Esophagus squamous epithelium (tissue), 5 donors: ENCODE measurements at places on chromosomes 1 and 21.

GRCh38 chr21:33914188-33914587, 1.4 kb downstream of the ATP5PO start:
- DNase-seq = no peak

DNA sequence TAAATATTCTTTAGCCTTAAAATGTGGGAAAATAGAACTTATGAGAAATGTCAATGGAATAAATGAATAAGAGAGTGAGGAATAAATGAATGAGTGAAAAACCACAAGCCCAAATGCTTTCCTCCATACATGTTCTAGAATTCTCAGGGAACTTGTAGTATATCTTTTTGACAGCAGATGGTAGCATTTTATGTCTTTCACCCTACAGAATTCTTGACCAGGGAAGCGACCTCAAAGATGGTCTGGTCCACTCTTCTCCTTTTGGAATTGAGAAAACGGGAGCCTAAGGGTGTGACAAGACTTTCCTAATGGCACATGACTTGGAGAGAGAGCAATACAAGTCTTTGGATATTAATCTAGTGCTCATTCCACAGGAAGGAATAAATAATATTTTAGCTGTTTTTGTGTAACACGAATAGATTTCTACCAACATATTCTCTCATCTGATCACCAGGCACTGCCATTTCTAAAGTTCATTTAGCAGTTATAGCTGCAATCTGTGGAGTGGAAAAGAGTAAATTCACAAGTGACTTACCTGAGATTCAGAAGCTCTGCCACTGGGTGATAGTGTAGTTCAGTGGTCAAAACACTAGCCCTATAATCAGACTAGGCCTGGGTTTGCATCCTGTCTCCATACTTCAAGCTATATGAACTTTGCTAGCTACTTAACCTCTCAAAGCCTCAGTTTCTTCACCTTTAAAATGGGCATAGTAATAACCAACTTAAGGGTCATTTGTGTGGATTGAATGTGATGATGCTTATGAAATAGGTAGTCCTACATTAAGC, 15.0 kb upstream of the F5 start:
- no peak for DNase-seq

DNA sequence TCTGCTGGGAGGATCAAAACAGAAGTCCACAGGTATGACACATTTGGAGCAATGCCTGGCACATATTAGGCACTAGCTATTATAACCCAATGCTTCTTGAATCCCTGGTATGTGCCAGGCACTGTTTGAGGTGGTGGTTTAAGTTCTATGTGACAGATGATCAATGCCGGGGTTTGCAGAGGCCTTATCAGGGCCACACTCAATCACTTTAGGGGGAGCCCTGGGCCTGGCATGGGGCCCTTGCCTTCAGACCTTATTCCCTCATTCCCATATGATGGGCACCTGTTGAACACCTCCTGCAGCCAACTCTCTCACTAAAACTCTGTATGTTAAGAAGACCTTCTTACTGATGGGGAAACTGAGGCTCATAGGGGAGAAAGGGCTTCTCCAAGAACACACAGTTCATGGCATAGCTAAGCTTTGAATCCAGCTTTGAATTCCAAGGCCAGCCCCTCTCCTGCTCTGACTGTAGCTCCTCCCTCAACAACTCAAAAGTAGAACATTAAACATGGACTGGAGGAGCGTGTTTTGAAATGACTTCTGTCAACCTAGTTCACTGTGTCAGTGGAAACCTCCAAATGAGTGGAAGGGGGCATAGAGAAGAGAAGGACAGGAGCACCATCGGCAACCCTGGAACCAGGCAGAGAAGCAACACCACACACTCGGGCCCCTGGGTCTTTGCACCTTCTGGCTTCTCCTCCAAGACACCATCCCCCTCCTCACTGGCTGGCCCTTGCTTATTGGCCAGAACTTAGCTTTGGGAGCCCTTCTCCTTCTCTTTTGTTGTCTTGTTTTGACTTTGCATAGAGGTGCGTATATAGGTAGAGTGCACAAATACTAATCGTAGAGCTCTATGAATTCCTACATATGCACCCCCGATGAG, 6.6 kb upstream of the IFFO2 start:
- no peak for DNase-seq

DNA sequence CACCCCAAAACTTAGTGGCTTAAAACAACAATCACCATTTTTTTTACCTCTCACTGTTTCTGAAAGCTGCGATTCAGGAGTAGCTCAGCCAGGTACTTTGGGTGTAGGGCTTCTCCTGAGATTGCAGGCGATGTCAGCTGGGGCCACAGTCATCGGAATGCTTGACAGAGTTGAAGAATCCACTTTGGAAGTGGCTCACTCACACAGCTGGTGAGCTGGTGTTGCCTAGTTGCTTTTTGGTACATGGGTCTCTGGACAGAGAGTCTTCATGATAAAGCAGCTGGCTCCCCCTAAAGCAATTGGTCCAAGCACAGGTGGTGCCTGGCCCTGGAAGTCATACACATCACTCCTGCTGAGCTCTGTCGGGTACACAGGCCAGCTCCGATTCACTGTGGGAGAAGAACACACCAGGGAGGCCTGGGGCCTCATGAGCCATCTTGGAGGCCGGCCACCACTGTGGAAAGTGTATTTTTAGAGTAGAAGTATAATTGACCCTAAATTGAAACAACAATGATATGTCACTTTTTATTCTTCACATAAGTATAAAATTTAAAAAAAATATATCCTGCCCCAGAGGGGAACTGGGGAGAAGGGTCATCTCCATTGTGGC, 75.2 kb upstream of the GALNT2 start:
- DNase-seq = no peak

- no peak for DNase-seq
Observed at GRCh38 chr1:97304366-97304765, 582.8 kb downstream of the PTBP2 start.

DNA sequence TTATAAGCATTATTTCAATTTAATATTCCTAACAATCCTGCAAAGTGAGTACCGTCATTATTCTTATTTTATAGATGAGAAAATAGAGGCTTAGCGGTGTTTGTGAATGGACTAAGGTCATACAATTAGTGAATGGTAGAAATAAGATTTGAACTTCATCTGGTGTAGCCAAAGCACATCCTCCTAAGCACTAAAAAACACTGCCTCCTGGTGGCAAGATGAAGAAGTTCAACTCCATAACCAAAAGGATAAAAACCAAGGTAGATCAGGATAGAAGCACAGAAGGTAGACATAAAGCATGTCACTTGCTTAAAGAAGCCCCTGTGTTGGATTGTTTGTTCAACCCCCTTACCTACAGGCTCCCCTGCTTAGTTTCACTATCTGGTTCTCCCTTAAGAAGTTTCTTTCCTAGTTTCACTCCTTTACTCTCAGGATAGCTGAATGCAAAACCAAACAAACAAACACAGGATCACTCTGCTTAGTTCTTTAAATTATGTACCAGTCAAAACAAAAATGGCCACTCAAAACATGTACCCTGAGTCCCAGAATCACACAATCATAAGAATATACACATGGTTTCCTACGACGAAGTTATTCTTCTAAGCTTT, 12.7 kb upstream of the AIM2 start:
- no peak for DNase-seq

GRCh38 chr1:160007577-160008200, 24.1 kb downstream of the PIGM start:
- DNase-seq = no peak

- DNase-seq = no peak
Observed at GRCh38 chr1:59674595-59674994, 140.2 kb upstream of the HOOK1 start.

- no peak for DNase-seq
Observed at GRCh38 chr1:46315669-46316403, 12.3 kb downstream of the UQCRH start.

DNA sequence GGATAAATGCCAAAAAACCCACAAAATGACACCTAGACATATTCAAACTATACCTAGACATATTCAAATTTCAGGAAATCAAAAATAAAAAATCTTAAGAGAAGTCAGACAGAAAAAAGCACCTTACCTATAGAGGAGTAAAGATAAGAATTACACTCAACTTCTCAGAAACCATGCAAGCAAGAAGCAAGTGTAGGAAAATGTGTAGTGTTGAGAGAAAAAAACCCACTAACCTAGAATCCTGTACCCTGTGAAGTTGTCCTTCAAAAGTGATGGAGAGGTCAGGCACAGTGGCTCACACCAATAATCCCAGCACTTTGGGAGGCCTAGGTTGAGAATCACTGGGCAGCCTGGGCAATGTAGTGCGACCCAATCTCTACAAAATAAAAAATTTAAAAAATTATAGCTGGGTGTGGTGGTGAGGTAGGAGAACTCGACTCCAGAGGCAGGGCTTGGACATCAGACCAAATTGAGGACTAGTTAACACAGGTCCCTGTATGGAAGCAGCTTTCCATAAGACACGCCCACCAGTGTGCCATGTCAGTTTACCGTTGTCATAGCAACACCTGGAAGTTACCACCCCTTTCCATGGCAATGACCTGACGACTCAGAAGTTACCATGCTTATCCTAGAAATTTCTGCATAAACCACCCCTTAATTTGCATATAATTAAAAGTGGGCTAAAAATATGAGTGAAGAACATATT, 20.7 kb downstream of the PDIK1L start:
- no peak for DNase-seq

DNA sequence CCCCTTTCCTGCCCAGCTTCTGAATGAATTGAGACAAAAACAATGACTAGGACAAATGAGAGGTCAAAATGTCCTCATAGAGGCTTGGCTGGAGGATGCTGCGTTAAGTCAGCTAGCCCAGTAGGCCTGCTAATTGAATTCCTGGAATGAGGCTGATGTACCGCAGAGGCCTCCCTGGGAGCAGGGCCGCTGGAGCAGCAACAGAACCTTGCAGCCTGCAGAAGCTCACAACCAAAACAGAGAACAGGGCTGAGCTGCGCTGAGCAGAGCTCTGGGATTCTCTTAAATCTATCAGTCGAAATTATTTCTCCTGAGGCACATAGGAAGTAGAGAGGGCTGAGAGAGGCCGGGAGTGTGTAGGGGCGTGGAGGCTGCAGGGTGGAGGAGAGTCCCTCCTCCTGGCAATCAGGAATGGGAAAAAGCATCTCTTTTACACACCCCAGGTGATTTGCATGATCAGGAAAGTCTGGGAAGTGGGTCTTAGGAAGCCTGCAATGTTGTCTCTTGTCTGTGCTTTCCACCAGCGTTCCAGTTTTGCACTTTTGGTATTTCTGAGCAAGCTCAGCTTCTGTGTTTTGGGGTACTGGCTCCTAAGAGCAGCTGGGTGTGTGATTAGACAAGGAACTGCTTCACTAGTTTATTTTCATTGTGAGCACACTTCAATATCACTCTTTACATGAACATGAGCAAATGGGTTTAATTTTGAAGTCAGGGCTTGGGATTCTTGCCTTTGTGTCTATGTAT, 66.5 kb downstream of the RYR2 start:
- DNase-seq = no peak

DNA sequence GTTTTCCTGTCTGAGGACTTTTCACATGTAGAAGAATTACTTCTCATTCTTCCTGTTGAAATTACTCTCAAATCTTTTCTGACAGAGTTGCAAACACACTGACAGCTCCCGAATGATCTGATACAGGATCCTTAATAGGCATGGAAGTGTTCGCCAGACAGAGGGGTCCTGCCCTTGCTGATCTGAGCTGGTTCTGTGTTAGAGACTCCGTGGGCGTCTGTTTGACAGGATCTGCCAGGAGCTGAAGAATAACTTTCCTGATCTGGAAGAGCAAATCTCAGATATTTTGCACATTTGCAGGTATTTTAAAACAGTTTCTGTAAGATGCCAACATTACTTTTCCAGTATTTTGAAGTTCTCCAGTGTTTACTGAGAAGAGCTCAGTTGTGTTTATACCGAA, 202.3 kb downstream of the DYRK1A start:
- DNase-seq = no peak

GRCh38 chr1:201553496-201554189, 14.7 kb downstream of the NAV1 start:
- no peak for DNase-seq

- no peak for DNase-seq
Observed at GRCh38 chr1:213423041-213423440, 372.0 kb downstream of the RPS6KC1 start.

- no peak for DNase-seq
Observed at GRCh38 chr21:34813266-34813894, 144.6 kb downstream of the CLIC6 start.

- DNase-seq = no peak
Observed at GRCh38 chr1:935751-936231, 12.1 kb downstream of the SAMD11 start.

DNA sequence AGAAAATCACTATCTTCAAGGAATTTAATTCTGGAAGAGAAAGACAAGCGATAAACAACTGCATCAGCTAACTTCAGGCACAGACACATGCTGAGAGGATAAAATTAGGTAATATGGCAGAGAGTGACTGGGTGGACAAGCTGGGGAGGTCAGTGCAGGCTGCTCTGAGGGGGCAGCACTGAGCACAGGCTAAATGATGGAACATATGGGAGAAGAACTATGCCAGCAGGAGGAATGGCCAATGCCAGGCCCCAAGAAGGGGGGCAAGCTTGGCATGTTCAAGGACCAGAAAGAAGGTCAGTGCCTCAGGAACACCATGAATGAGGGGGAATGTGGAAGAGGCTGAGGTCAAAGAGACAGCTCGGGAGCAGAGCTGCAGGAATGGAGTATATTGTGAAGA, 190.7 kb upstream of the MAP1LC3C start:
- no peak for DNase-seq

GRCh38 chr1:66359815-66360214, 174.1 kb upstream of the SGIP1 start:
- no peak for DNase-seq

DNA sequence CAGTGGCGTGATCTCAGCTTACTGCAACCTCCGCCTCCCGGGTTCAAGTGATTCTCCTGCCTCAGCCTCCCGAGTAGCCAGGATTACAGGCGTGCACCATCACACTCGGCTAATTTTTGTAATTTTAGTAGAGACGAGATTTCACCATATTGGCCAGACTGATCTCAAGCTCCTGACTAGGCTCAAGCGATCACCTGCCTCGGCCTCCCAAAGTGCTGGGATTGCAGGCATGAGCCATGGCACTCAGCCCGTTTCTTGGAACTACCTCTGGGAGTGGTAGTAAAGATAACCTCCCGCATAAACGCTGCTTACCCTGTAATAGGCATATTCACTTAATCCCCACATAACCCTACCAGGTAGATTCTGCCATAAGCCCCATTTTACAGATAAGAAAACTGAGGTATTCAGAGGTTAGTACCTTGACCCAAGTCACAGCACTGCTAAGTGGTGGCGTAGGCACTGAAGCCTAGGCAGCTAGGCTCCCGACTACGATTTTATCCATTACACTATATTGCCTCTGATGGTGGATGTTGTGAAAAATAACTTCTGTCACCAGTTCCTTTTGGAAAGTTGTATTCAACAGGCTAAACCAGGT, 143.8 kb downstream of the SDCCAG8 start:
- no peak for DNase-seq
